T-helper 9 cell (primary cell): ENCODE measurements at places on chromosomes 16 and 17.

- no peak for DNase-seq
Measured at GRCh38 chr16:83907111-83907510, 8.2 kb downstream of the MLYCD start.

GRCh38 chr17:66331038-66331816, 28.8 kb downstream of the PRKCA start:
- DNase-seq: no peak

DNA sequence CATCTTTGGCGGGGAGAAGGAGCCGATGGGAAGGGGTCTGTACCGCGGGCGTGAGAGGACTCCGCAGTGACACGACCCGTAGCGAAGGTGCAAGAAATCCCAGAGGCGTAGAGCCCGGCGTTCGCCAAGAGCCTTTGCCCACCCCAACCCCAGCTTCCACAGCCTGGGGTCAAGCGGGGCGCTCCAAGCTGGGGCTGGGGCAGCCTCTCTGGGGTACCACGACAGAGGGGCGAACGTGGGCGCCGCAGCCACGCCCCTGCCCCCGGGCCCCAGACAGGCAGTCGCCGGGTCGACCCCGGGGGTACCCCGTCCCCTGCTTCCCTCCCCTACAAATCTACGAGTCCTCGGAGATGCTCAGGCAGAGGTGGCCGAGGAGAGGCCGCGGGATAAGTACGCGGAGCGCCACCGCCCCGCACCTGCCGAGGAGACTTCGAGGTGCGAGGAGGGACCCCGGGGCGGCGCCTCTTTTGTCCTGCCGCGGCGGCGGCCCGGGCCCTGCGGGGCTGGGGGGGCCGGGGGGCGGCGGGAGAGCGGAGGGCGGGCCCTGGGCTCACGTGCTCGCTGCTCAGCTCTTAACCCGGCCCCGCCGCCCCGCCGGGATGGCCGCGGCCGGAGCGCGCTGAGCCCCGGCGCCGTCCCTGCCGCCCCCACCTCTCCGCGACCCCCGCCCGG, at the start of gene ADAM11:
Gene ADAM11, plus strand, starts transcription at position 575 of the 672 bp plus-strand sequence. CDS start 212 bp downstream, outside the sequence.
- DNase-seq: no peak

DNA sequence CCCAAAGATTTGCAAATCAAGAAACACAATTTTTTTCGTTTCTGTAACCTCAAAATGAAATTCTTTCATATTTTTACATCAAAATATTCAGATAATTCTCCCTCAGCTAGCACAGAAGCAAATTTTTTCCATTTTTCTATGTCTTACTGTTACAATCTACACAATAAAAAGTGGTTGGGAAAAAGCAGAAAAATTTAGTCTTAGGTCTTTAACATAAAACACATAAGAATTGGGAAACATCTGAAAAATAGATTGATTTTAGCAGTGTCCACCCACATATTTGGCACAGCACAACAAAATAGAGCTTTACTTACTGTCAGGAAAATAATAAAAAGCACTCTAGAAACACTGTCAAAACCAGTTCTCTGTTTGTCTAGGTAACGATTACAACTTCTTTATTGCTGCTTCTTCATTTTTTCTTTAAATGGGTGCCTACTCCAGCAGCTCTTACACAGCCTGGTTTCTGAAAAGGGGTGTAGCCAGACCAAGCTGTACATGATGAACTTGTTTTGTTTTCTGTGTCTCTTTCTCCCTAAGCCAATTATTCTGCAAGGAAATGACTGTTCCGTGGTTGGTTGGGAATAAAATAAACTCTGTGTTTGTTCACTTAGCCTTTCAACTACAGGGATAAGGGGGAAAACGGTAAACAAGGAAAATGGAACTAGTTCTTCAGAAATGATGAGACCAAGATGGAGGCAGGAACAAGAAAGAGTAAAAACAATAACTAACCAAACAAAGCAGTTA, at the start of gene ABCA6:
Gene ABCA6, minus strand, starts transcription at position 465 of the 744 bp plus-strand sequence. CDS start 1,192 bp downstream, outside the sequence.
- DNase-seq: no peak

DNA sequence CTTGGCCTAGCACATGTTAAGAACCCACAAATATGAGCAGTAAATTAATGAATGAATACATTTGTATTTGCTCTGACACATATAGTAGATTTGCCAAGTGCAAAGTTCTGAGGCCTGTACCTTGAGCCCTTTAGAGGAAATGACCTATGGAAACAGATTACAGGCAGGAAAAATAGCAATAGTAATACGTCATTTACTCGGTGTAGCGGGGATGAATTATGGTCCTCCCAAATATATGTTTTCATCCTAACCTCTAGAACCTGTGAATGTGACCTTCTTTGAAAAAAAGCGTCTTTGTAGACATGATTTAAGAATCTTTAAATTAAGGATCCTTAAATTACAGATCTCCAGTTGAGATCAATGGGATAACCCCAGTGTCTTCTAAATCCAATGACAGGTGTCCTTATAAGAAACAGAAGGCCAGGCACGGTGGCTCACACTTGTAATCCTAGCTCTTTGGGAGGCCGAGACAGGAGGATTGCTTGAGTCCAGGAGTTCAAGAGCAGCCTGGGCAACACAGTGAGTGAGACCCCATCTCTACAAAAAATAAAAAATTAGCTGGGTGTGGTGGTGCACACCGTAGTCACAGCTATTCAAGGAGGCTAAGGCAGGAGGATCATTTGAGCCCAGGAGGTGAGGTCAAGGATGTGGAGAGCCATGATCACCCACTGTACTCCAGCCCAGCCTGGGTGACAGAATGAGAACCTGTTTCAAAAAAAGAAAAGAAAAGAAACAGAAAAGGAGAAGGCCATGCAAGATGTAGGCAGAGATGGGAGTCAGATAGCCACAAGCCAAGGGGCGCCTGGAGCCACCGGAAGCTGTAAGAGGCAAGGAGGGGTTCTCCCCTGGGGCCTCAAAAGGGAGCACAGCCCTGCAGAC, 5.1 kb upstream of the ITPRIPL2 start:
- DNase-seq: no peak

- DNase-seq: no peak
Measured at GRCh38 chr16:8594149-8594666, 3.9 kb upstream of the TMEM114 start.

GRCh38 chr16:74743045-74743667, 31.5 kb downstream of the FA2H start:
- no peak for DNase-seq

DNA sequence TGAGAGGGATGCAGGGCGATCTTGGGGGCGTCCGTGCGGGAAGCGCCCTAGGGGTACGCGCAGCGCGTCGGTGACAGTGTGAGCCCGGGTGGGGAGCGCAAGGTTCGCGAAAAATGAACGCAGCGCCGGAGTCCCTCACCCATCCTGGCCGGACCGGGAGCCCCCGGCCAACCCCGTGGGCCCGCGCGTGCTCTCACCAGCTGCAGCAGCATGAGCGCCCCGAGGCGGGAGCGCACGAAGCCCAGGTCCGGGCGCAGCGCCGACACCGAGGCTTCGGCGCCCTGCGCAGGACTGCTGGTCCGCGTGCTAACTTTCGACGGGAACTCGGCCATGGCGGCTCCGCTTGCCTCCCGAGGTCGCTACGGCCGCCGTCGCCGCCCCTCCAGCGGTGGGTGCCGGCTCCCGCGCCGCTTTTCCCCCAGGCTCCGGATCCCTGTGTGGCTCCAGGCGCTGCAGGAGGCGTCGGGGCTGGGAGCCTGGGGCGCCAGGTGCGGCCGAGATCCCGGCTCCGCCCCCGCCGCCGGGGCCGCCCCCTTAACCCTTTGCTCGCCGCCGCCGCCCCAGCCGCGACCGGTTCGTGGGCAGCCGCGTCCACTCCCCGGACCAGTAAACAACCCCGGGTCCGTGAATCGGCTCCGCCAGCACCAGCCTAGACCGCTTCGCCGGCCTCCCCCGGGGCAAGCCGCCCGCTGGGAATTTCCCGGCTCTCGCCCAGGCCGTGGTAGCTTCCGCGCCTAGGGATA, at the start of gene PLLP:
Gene PLLP, minus strand, starts transcription at position 464 of the 743 bp plus-strand sequence. Its CDS starts 132 bp downstream, at position 332.
- DNase-seq: peak; percentile 34

GRCh38 chr16:57479205-57479975, 6.9 kb downstream of the DOK4 start:
- DNase-seq: no peak

GRCh38 chr17:66290101-66290722, 12.2 kb upstream of the PRKCA start:
- DNase-seq: no peak

- no peak for DNase-seq
Measured at GRCh38 chr17:74367206-74367605, at the start of gene GPR142. Gene GPR142, plus strand, starts transcription at chr17:74367506. Its CDS starts 2,035 bp downstream, at chr17:74369541.

- no peak for DNase-seq
Measured at GRCh38 chr17:77821114-77821513, 137.4 kb upstream of the TNRC6C start.

- no peak for DNase-seq
Measured at GRCh38 chr17:64685705-64686104, 23.6 kb upstream of the SMURF2 start.

DNA sequence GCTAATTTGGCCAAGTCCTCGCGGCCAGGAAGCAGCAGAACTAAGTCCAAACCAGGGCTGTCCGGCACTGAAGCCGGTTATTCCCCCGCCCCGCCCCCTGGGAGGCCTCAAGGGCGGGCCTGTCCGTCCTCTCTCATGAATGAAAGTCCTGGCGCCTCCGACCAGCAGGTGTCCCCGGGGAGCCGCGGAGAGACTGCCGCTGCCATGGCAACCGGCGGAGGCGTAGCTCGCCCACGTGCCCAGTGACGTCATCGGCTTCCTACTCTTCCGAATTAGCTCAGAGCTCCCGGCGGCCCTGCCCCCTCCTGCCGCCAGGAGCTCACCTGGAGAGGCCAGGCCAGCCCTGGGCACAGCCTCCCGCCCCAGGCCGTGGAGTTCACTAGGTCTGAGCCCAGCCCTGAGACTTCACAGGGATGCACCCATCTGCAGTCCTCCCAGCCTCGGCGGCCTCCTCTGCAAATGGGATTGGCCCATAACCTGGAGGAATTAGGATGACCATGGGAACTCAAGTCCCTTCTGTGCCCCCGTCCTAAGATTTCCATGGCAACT, 1.3 kb downstream of the SPATA2L start:
- DNase-seq: peak; percentile 96
